IPS DF 19.7 (cell line): ENCODE measurements at places on chromosomes 5 and 9.

DNA sequence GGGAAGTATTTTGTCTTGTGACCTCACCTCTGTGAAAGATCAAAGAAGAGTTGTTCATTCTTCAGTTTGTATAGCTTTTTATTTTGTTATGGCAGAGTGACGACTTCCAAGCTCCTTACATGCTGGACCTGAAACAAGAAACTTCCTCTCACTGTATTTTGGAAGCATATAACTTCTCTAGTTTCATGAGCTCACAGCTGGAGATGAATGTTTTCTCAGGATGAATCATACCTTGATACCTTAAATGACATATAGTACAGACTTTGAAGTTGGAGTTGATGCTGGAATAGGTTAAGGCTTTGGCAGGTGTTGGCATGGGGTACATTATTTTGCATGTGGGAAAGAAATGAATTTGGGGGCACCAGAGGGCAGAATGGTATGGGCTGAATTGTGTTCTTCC lies 112.5 kb downstream of the SLC25A46 start:
- no peak for DNase-seq

DNA sequence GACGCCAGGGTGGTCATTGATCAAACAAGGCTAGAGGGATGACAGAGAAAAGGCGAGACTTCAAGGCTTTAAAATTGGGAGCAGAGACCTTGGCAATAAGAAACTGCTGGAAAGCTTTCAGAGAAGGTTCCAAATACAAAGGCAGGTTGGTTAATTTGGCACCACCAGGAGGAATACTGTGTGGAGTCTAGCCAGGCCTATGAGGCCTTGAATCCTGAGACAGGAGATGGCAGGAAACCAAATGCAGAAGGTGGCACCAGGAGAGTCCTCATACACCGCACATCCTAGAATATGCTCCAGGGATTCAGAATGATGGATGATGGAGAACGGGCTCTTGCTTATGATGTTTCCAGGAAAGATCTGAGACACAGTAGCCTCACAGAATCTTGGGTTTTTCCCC lies 90.0 kb downstream of the MCTP1 start:
- DNase-seq: no peak

GRCh38 chr9:125594223-125594610 lies 112.8 kb downstream of the MAPKAP1 start:
- DNase-seq: no peak

DNA sequence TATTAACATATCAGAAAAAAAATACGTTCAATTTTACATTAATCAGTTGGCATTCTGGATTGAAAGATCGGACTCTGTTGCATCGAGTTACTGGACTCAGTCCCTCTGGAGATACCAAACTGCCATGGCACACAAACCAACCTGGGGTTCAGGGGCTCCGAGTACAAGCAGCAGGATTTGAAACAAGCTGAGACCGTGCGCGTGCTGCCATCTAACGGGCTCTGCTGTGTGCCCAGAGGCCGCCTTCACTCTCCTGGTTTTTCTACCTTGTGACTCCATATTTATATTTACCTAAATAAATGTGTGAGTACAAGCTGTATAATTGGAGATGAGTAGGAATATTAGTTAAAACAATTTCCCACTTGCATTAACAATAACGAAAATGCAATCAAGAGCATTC lies 48.2 kb downstream of the ANXA1 start:
- DNase-seq: no peak

DNA sequence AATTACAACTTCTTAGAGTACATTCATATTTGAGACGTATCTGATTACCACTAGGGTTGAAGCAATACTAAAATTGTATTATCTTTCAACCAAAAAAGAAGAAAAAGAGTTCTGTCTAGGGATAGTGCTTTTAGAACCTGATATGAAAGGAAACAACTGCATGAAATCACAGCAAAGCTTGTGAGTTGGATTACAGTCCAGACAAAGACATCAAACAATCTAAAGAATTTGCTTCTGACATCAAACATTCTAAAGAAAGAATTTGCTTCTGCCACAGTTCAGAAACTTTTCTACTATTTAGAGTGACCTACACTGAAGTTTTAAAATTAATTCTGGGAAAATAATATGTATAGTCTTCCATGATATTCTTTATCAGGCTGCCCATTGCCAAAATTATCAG lies 1141.1 kb upstream of the ACO1 start:
- DNase-seq: no peak
